ENCODE measurements at places on chromosomes 11 and 22. TPM values are rescaled to one million over a fixed set of nuclear protein-coding genes. Genes with fewer than 3 reads are reported as not detected.

TMPRSS6 gene
- 0.18 TPM for total RNA-seq

OR4C46 gene
- total RNA-seq: not detected

YPEL4 gene
- total RNA-seq: 1.9 TPM

SGSM1 gene
- total RNA-seq: 3.4 TPM

FOLH1 gene
- total RNA-seq: 9.9 TPM

ANO1 gene
- total RNA-seq: 38.1 TPM

RHOD gene
- total RNA-seq: 13.7 TPM

CHRDL2 gene
- total RNA-seq: 0.64 TPM

SEPTIN3 gene
- 1.5 TPM for total RNA-seq

TSGA10IP gene
- total RNA-seq: not detected

YPEL1 gene
- total RNA-seq: 20.6 TPM

SLC6A5 gene
- 0.18 TPM for total RNA-seq

ACCS gene
- total RNA-seq: 49.2 TPM

RIN1 gene
- 3.8 TPM for total RNA-seq

KDM4E gene
- not detected for total RNA-seq
